ENCODE measurements at places on chromosomes 2 and 18. TPM values are rescaled to one million over a fixed set of nuclear protein-coding genes. Genes with fewer than 3 reads are reported as not detected.

Gene AFF3
- total RNA-seq = not detected

Gene COMMD1
- 49.9 TPM for total RNA-seq

Gene CGREF1
- total RNA-seq = 0.69 TPM

Gene UGT1A10
- not detected for total RNA-seq

DNA sequence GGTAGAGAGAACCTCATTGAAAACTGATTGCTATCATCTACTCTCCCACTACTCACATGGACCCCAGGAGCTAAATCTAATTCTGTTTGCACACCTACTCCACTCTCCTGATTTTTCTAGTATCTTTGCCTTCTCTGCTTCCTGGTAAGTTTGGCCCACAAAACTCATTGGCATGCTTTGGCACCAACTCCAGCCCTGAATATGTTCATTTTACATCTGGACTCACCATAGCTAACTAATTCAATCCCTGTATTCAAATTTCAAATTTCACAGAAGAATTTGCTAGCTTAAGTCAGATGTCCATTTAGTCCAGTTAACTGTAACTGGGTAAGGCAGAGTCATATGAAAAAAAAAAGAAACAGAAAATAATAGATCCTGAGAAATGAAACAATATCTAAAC, 442.1 kb downstream of the SUCLG1 start:
- no peak for DNase-seq

GRCh38 chr2:165757906-165758675, 36.0 kb downstream of the GALNT3 start:
- DNase-seq = no peak

DNA sequence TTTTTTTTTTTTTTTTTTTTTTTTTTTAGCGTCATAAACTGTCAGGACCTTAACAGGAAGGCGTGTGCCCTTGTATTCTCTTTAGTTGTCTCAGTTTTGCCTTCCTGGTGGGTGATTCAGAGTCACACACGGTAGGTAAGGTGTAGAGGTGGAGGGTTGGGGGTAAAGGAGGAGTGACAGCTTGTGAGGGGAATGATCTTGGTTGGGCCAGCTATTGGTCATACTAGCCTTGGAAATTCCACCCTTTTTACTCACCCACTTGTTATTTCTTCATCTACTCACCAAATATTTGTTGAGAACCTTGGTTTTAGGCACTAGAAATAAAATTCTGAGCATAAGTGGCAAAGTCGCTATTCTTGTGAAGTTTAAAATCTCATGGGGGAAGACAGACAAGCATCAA, 22.2 kb downstream of the SMIM21 start:
- DNase-seq = no peak

GRCh38 chr2:84132370-84132769, 326.7 kb downstream of the SUCLG1 start:
- DNase-seq = no peak

GRCh38 chr18:48330016-48330991, 78.9 kb downstream of the ZBTB7C start:
- DNase-seq = peak; percentile 91

GRCh38 chr2:240482141-240482540, 46.7 kb downstream of the GPC1 start:
- DNase-seq = no peak

- DNase-seq = no peak
Observed at GRCh38 chr2:151649966-151650365, 84.3 kb downstream of the NEB start.

DNA sequence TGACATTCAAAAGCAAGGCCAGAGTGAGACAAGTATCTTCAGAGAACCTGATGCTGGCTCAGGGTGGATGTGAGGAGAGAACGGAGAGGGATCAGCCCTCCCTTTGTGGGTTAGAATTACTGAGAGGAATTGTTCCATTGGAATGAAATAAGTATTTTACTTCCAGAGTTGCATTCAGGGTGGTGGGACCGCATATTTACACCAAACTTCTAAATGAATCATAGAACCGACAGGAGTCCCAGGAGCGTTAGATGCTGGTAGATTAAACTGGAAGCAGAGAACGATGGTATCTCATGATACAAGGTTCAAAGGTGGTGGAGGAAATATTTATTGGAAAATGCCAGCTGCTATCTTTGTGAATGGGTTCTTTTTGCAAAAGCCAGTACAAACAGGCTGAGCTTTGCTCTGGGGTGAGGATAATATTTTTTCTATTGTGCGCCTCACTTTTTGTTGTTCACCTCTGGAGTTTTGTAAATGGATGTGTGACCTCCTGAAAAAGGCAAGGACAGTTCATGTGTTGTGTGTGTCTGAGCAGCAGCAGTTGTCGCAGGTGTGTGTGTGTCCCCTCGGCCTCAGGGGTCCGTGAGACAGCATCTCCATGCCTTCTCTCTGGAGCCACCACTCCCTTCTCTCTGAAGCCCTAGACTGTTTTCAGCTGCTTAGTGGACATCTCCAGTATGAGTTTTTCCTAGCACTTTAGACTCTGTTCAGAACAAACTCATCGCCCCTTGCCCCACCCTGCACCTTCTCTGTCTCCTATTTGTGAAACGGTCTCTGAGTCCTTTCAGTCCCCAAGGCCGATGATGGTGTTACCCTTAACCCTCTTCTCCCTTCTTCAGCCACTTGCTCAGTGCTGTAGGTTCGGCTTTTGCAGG, 17.8 kb downstream of the MTCL1 start:
- no peak for DNase-seq

DNA sequence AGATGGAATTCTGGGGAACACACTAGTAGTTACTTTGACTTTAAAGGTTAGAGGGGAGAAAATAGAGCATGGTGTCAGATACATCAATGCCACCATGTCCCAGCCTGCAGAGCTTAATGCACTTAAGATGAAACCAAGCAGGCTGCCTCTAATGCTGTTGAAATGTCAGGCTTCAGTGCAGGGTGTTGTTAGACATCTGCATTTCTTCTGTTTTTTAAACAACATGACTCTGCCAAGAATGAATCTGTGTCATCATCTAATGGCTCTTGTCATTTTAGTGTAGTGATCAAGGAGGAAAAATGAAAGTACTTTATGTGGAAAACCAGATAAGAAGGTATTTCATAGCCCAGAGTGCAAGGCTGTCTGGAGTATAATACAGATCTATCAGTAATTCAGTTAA, 29.9 kb downstream of the LYPD1 start:
- DNase-seq = no peak

DNA sequence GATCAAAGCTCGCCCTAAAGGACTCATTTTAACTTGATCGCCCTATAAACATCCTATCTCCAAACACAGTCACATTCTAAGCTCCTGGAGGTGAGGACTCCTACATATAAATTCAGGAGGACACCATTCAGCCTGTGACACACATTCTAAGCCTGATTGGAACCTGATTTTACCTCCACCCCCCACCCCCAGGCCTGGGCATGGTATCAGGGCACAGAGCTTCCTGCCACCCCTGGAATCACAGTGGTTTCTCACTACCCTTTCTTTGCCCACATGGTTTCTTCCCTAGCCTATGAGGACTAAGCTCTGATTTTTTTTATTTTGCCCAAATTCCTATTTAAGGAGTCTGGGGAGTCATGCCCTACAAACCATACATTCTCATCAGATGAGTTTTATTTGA, 428.1 kb upstream of the ID2 start:
- DNase-seq = no peak
